ENCODE measurements at places on chromosomes 12 and 14.

DNA sequence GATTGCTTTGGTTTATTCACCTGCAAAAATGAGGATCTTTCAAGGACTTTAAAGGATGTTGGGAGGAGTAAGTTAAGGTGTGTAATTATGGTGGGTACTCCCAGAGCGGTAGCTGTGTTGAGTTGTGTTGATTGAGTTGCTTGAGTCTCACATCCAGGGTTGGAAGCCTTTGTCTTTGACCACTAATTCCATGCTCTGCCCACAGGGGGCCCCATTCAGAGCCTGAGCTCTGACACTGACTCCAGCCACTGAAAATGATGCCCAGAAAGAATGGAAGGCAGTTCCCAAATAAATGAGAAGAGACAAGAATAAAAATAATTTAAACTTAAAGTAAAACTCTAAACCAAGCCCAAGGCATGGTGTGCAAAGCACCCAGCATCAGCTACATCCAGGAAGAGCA is 237.4 kb upstream of the PWP1 start:
- no peak for DNase-seq

- peak; percentile 70 for DNase-seq
Measured at GRCh38 chr14:74302152-74302628, 544 bp downstream of the ABCD4 start.

DNA sequence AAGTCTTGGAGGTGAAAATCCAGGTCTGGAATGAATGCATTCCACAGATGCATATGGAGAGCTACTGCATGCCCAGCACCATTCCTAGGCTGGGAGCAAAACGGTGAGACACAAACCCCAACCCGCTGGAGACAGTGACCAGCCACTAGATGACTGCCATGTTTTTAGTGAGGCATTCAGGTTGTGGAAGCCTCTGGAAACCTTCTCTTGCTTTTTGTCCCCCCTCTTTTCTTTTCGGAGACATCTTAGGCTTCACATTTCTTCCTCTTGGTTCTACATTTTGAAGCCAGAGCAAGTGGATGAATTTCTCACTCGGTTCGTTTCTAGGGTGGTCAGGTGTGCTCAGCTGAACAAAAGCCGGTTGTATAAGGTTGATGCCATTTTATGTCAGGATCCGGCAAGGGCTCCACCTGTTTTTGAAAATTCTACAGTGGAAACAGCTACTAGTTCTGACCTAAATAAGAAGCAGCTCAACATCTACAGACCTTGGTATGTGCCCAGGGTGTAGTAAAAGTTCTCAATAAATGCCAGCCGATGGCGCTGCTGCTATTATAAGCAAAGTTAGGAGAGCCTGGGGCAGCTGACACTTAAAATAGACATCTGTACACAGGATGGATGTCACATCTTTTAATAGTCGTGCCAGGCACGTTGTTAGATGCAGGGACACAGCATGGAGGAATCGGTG is 1.8 kb upstream of the ZNF839 start:
- DNase-seq: no peak

- no peak for DNase-seq
Measured at GRCh38 chr14:59638885-59639284, 62.3 kb upstream of the CCDC175 start.

GRCh38 chr14:31568161-31568560 is 7.0 kb downstream of the NUBPL start:
- DNase-seq: no peak

GRCh38 chr12:65326616-65327015 is 48.1 kb downstream of the MSRB3 start:
- no peak for DNase-seq

DNA sequence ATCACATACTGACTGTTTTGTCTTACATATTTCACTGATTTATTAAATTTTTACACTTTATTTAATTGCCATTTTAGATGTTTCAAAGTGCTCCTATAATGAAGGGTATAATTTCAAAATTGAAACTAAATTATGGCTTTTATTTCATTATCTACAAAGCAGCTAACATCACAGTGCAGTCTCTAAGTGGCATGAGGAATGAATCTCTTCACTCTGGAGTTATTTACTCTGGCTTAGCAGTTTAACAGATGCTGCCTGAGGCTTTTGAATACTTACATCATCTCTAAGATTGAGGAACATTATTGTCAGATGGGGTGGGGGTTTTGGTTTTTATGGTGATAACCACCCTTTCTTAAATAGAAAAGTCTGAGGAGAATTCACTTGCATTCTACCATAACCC is 386.4 kb downstream of the TRHDE start:
- DNase-seq: no peak

GRCh38 chr12:105820429-105821125 is 318.2 kb downstream of the NUAK1 start:
- DNase-seq: no peak

DNA sequence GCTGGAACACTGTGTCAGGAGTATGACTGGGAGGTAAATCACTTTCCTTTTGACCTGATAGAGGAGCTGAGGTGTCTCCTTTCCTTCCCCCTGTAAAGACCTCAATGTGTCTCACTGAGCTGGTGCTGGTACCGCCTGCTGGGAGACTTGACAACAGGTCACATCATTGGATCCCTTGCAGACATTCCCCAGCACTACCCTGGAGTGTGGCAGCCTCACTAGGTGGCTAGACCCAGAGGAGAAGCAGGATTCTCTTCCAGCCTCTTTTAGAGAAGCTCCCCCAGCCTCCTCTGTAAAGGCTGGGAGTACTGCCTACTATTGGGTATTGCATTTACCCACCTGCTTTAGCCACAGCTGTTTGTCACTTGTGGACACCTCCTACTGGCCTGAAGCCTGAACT is 223.9 kb downstream of the ADGRD1 start:
- no peak for DNase-seq

Measured in SW 1271 (cell line).